Stimulated activated CD8-positive, alpha-beta memory T cell treated with anti-CD3 and anti-CD28 coated beads, Interleukin-4, amount 100 ng/mL, for 1 hour (primary cell): ENCODE measurements at places on chromosomes 12 and 14.

DNA sequence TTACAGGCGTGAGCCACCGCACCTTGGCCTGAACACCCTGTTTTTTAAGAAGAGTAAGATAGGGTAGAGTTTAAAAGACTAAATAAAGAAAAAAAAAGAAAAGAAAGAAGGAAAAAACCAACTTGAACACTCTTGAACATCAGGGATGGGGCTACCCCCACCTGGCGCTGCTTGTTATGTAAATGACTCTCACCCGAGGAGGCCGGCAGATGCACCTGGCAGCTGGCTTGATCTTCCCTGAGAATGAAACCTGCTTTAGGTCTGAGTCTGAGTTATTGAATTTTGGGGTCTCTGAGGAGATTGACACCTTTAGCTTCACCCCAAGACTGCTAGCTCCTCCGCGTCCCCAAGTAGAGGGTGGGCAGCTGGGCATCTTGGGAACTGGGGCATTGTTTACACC lies 15.5 kb upstream of the MEG3 start:
- DNase-seq: no peak

DNA sequence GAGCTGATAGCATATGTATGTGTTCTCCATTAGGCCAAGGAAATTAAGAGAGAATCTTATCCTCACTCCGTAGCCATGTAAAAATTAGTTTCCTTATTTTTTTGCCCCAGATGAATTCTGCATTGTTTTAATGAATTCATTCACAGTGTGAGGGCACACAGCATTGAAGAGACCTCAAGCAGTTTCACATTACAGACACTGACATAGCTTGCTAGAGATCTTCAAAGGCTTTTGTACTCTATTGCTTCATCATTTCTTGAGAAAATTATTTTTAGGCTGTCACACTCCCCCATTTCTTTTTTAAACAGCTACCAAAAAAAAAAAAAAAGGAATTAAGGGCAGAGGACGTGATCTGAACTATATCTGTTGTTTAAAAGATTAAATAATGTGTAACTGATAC lies 251.1 kb downstream of the BCAT1 start:
- DNase-seq: no peak

- DNase-seq: no peak
Observed at GRCh38 chr14:51895375-51895774, 35.0 kb downstream of the GNG2 start.

DNA sequence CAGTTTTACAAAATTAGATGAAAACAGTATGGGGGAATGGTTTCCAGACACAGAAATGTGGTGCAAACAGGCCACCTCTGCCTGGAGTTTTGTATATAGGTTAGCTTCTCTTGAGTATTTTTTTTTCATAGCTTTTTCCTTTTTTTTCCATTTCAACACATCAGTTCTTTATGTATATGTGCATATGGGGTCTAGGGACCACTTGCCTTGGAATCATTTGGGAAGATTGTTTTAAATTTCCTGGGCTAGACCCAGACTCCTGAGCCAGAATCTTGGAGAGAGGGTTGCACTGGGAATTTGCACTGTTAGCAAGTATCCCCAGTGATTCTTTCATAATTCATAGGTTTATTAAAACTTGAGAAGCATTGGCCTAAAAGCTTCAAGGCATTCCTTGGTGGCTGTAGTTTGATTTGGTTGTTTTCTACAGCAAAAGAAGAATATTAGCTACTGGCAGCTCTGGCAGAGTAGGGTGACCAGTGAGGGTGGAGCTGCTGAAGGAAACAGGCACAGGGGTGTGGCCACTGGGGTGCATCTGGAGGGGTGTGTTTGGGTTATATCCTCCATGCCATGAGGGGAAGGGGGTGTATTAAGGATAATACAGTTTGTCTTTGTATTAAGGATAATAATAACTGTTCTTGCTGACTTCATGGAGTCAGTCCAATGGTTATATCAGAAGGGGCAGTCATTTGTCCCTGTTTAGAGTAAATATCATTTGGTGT lies 22.8 kb downstream of the PPP1R36 start:
- DNase-seq: no peak

DNA sequence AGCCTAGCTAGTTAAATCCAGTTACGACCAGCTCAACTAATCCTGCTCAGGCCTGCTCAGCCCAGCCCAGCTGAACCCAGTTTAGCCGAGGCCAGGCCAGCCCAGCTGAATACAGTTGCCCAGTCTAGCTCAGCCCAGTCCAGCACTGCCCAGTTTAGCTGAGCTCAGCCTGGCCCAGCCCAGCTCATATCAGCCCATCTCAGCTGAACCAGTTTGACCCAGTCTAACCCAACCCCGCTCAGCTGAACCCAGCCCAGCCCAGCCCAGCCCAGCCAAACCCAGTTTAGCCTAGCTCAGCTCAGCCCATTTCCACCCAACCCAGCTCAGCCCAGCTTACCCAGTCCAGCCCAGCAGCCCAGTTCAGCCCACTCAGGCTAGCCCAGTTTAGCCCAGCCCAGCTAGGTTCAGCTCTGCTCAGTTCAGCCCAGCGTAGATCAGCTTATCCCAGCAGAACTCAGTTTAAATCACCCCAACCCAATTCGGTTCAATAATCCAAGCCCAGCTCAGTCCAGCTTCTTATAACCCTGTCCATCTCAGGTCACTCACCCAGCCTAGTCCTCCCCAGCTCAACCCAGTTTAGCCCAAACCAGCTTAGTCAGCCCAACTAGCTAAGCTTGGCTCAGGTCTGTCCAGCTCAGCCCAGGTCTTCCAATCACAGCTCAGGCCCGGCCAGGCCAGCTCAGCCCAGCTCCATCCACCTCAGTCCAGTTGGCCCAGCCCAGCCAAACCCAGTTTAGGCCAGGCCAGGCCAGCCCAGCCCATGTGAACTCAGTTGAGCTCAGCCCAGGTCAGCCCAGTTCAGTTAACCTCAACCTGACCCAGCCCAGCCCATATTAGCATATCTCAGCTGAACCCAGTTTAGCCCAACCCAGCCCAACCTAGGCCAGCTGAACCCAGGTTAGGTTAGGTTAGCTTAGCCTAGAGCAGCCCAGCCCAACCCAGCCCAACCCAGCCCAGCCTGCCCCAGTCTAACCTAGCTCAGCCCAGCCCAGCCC lies 76.7 kb downstream of the TMEM121 start:
- DNase-seq: no peak

GRCh38 chr14:52852810-52853521 lies 61.6 kb upstream of the GNPNAT1 start:
- no peak for DNase-seq

GRCh38 chr14:93714605-93715004 lies 73.7 kb downstream of the PRIMA1 start:
- no peak for DNase-seq

GRCh38 chr14:42130815-42131214 lies 524.1 kb downstream of the LRFN5 start:
- DNase-seq: no peak
